ENCODE measurements at places on chromosomes 2 and 18.
A peak's percentile ranks its signal among the peaks of the same experiment; 100 is the strongest.

GRCh38 chr2:218839430-218839829 is 7.8 kb upstream of the PRKAG3 start:
- DNase-seq = no peak

- DNase-seq = no peak
Observed at GRCh38 chr2:19369341-19369955, 11.0 kb upstream of the OSR1 start.

GRCh38 chr2:201467666-201468065 is 16.1 kb downstream of the STRADB start:
- DNase-seq = no peak

- no peak for DNase-seq
Observed at GRCh38 chr18:23498117-23498516, 5.2 kb upstream of the RMC1 start.

DNA sequence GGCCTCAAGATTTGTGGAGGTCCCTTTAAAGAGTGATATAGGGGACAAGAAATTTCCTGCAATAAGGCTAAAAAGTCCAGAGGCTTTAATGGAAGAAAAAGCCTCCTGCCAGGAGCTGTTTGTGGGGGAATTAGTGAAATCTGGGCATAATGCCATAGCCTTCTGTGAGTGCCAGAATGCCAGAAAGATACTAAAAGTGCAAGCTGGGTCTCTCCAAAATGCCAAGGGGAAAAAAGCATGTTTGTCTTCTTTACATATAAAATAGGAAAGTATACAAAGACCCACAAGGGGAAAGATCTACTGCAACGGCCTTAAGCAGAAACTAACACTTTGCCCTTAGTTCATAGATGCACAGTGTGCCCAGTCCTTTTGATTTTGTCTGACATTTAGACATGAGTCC is 647.7 kb upstream of the ZNF804A start:
- no peak for DNase-seq

- no peak for DNase-seq
Observed at GRCh38 chr2:174964404-174964803, 40.8 kb downstream of the CHN1 start.

GRCh38 chr2:60028849-60029565 is 524.4 kb downstream of the BCL11A start:
- no peak for DNase-seq

DNA sequence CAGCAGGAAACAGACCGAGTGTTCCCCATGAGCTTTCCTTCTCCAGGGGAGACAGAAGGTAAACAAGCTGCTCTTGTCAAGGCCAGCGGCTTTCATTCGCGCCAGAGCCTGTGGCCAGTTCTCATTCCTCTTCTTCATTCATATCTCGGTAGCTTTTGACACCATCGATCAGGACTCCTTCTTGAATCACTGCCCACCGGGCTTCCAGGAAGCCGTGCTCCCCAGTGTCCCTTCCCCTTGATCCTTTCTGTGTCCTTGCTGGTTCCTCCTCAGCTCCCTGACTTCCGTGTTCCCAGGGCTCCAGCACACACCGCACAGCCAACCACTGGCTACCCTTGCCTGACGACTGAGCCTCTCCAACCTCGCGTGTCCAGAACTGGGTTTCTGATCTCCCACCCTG is 14.1 kb downstream of the SLC66A3 start:
- DNase-seq = no peak

- DNase-seq = no peak
Observed at GRCh38 chr18:12010187-12010802, 29.0 kb downstream of the IMPA2 start.

GRCh38 chr2:222298311-222299150 is at the start of gene PAX3:
Gene PAX3 (minus strand): TSS chr2:222298998. CDS start chr2:222298615, 383 bp downstream.
- DNase-seq = no peak

DNA sequence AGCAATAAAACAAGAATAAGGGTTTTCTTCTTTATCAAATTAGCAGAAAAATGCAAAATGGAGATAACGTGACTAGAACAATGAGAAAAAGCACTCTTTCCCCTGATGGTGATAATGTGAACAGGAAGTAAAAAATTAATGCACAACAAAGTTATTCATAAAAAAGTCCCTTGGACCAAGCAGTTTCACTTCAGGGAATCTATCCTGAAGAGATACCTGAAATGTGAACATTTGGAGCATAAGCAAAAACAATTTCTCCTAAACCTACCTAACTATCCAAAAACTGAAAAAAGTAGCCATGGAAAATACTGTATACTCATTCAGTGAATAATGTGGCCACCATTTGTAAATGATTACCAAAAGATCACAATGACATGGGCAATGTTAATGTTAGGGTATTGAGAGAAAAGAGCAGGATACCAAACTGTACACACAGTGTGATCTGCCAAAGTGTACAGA is 48.7 kb downstream of the TRIP12 start:
- no peak for DNase-seq

GRCh38 chr18:63149302-63149587 is 170.3 kb downstream of the BCL2 start:
- no peak for DNase-seq

DNA sequence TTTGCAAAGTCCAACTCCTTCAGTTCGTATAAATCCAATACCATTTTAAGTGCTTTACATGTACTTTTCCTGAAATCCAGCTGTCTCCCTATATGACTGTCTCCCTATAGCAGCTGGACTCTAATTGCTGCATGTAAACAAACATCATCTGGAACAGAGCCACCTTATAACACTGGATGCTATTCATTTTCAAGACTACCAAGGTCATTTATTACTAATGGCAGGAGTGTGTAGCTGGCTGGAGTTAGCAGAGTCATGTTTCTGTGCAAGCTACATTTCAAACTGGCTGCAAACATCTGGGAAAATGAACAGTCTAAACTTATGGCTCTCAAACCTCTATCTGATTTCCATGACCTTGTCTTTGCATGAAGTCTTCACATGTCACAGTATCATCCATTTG is 575.2 kb downstream of the PIK3C3 start:
- no peak for DNase-seq

DNA sequence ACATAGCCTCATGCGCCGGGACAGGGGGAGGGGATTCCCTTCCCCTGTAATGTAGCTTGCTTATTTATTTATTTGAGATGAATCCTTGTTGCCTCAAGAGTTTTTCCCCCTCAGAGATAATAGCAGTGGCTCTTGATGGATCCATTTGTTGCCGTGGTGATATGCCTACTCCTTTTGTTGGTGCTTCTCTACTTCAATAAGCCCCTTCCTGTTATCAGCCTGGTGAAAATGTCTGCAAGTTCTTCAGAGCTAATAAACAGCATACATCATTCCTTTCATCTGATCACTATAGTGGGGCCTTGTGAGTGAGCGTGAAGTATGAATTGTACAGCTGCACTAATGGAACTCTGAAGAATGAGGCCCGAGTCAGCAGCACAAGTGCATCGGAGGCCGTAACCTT is 19.4 kb downstream of the FZD5 start:
- no peak for DNase-seq

- DNase-seq = no peak
Observed at GRCh38 chr2:184425083-184425482, 173.2 kb upstream of the ZNF804A start.

DNA sequence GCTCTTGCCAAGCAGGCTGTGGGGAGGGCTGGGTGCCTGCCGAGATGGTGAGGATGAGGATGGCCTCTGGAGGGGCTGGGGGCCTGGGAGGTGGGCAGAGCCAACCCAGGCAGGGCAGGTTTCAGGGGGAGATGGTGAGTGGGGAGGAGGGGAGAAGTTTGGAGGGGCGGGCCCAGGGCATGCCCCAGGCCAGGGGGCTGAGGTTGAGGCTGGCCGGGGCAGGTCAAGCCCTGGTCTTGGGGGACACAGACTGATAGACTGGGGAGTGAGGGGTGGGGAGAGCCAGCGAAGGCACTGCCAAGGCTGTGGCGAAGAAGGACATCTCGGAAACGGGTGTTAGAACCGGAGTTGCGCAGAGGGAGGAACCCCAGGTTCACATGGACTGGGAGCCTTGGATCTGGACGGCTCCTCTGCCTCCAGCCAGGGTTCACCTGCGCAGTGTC is 12.6 kb downstream of the CAPN10 start:
- no peak for DNase-seq

DNA sequence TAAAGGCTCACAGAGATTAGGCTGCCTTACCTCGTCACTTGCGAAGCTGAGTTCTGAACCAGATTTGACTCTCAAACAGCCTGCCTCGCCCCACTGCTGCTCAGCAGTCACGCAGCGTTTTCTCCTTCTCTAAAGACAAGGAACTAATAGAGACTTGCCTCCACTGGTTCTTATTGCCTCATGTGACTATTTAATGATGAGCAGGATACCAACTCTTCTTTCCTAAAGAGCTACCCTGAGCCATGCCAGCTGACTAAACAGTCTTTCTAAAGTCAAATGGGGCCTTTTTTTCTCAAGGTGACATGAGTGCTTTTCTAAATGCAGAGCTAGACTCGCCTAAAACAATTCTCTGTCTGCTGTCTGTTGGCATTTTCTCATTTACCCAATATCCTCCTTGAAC is 147.5 kb downstream of the NCKAP5 start:
- no peak for DNase-seq

DNA sequence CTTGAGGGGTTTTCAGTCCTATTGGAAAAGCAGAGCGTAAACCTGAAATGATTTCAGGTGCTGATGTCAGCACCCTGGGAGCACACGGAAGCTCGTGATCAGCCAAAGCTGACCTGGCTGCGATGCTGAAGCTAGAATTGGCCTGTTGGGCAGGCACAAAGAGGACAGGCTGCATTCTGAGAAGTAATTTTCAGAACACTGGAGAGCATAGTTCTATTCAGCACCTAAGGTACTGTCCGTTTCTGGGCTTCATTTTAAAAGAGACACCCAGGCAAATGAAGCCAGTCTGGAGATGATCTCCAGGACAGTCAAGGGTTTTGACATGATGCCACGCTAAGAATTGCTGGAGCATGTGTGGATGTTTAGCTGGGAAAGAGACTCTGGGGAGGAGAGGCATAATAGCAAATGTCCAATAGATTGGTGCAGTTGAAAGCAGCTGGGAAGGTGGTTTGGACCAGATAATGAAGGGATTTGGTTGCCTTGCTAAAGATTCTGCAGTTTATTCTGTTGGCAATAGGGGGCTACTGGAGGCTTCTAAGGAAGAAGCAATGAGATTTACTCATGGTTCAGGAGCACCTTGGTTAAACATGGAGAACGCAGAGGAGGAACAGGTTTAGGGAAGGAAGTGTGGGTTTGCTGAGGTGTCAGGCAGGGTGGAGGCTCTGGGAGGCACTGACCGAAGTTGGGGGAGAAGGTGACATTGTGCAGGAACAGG is 86.6 kb downstream of the ACOXL start:
- no peak for DNase-seq

- peak; percentile 46 for DNase-seq
Observed at GRCh38 chr2:190996338-190996946, 17.5 kb downstream of the STAT1 start.

GRCh38 chr2:191478799-191479679 is 198.9 kb upstream of the NABP1 start:
- no peak for DNase-seq

GRCh38 chr18:33828949-33829348 is 250.9 kb downstream of the ASXL3 start:
- DNase-seq = no peak

- no peak for DNase-seq
Observed at GRCh38 chr18:29056800-29057199, 879.9 kb upstream of the CDH2 start.

GRCh38 chr18:54100920-54101470 is 123.5 kb downstream of the MBD2 start:
- DNase-seq = no peak

DNA sequence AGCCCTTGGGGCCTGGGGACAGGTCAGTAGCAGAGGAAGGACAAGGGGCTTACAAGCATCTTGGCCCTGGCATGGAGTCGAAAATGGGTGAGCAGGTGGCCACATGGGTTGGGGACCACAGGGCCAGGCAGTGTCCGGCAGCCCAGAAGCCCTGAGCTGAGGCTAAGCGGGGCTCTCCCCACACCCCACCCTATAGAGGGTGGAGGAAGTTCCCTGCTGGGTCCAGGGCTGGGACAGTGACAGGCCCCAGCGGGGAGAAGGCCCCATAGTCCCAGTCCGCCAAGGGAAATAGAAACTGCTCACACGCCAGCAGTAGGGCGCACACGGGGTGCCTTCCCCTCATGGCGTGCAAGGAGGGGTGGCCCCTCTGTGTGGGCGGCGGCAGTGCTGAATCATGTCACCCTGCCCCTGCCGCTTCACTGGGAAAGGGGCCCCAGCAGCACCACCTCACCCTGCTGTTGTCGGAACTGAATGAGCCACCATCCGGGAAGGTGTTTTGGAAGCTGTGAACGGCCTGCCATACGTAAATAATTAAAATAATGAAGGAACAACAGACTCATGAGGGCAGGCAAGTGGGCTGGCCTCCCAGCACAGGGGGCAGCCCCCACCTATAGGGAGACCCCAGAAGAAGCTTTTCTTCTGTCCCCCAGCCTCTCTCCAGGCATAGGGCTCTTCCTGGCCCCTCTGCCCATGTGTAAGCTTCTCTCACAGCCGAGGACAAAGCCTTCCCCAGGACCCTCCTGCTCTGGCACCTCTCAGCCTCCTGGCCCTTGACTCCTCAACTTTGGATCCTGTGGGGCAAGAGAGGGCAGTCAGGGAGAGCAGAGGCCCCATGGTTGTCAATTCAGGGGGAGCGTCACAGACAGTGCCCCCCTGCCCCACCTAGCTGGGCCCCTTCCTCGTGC is 12.7 kb upstream of the DUSP2 start:
- no peak for DNase-seq

DNA sequence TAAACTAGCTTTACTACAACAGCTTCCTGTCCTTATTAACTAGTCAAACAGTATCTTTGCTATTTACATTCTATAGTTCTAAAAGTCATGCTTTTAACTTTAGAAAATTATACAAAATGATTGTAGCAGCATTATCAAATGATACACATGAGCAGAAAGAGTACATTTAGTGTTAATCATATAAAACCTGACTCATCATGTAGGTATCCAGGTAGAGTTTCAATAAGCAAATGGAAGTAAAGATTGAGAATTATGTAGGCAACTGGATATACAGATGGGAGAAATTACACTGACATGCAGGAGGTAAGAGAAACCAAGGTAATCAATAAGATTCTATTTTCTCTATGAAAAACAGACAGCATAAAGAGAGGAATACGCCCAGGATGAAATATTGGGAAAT is 33.8 kb downstream of the TRIP12 start:
- no peak for DNase-seq

GRCh38 chr2:118319271-118319684 is 231.0 kb downstream of the INSIG2 start:
- DNase-seq = no peak

DNA sequence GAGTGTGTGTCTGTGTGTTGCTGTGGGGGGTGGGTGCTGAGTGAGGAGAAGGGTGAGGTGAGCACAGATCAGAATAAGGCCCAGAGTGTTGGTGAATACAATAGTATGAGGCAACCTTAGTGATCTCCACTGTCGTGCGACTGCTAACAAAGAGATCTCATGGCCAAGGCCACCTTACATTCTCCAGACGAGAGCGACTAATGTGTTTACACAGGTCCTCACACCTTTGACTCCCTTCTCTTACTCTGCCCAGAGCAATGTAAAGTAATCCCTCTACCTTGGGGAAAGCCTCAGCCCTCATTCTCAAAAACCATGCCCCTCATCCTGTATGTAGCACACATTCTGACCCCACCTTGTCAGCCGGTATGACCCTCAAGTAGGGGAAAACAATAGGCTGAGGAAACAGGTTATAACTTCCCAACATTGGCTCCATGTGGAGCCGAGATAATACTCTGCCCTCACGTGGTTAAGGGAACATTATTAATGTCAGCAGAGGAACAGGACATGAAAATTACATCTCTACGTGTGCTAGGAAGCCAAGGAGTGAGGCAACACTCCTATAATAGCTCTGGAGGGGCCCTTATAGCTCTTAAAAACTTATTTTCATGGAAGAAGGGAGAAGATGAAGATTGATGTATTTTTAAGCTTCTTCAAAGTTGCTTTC is 323.0 kb upstream of the NT5C1B start:
- no peak for DNase-seq

Measured in T47D (cell line).